ENCODE measurements at places on chromosomes 16 and 17.

DNA sequence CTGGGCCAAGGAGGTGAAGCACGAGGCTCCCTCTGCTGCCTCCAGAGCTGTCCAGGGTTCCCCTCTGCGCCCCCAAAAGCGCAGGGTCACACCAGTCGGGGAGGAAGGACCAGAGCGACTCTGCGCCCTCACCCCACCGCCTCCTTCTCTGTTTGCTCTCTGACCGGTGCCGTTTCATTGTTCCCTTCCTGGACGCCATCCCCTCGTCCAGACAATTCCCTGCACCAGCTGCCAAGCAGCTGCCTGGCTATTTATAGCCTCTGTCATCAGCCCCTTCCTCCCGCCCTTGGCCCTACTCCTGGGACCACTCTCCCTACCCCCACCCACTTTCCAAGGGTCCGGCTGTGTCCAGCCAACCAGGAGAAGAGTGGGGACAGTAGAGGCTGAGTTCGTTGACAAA lies 68.8 kb upstream of the CREBBP start:
- DNase-seq = no peak

DNA sequence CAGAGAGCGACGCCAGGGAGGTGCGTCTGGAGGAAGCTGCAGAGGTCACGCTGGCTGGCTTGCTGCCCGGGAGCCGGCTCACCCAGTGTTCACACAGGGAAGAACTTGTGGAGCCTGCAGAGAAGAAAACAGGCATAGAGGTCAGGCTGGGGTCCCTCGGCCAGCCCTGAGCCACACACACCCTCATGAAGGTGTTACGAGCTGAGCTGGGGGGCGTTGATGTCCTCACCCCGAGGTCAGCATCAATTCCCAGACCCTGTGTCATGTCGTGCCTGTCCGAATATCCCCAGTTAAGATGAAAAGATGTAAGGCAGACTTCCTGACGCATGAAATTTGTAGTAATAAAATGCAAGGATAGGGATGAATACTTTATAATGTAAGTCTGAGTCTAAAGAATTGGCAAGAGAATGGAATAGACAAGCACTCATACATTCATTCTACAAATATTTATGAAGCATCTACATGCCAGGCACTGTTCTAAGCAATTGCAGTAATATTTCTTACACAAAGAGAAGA lies 77.1 kb downstream of the USP31 start:
- DNase-seq = no peak

- DNase-seq = no peak
These were observed 8.0 kb downstream of the PDF start for GRCh38 chr16:69322343-69322742.

DNA sequence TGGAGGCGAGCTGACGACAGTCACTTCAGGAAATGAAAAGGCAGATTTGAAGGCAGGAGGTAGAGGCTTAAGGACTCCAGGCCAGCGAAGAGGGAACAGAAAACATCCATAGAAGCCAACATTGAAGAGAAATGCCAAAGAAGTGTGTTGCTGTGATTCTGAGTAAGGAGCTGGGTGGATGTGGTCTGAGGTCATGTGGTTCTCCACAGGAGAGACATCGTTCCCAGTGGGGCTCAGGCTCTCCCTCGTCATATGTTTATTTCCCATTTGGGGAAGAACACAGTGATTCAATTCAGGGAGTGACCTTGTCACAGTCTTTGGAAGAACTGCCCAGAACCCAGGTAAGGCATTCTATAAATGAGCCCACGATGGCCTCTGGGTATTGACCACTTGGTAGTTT lies 6.6 kb upstream of the PMP22 start:
- DNase-seq = no peak

DNA sequence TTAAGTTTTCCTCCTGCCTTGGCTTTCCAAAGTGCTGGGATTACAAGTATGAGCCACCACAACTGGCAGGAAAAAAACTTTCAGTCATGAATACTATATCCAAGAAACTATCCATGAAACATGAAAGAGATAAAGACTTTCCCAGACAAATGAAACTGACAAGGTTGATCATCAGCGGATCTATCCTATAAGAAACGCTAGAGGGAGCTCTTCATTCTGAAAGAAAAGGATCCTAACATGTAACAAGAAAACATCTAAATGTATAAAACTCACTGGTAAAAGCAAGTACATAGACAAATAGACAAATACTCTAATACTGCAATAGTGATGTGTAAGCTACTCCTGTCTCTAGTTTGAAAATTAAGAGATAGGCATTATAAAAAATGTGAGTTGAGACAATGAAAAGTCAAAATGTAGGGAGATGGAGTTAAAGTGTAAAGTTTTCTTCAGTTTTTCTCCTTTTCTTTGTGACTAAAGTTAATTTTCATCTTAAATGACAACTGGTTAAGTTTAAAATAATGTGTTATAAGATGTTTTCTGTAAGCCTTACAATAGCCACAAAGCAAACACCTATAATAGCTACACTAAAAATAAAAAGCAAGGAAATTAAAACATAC lies 79.6 kb upstream of the TEKT1 start:
- no peak for DNase-seq

- no peak for DNase-seq
These were observed 68.6 kb downstream of the TMEM100 start for GRCh38 chr17:55654022-55654421.

GRCh38 chr17:39132192-39132610 lies 19.2 kb downstream of the PLXDC1 start:
- DNase-seq = no peak

GRCh38 chr16:68921637-68922036 lies 78.3 kb downstream of the TANGO6 start:
- no peak for DNase-seq

- DNase-seq = no peak
These were observed 17.7 kb downstream of the HSD11B2 start for GRCh38 chr16:67448580-67448979.

DNA sequence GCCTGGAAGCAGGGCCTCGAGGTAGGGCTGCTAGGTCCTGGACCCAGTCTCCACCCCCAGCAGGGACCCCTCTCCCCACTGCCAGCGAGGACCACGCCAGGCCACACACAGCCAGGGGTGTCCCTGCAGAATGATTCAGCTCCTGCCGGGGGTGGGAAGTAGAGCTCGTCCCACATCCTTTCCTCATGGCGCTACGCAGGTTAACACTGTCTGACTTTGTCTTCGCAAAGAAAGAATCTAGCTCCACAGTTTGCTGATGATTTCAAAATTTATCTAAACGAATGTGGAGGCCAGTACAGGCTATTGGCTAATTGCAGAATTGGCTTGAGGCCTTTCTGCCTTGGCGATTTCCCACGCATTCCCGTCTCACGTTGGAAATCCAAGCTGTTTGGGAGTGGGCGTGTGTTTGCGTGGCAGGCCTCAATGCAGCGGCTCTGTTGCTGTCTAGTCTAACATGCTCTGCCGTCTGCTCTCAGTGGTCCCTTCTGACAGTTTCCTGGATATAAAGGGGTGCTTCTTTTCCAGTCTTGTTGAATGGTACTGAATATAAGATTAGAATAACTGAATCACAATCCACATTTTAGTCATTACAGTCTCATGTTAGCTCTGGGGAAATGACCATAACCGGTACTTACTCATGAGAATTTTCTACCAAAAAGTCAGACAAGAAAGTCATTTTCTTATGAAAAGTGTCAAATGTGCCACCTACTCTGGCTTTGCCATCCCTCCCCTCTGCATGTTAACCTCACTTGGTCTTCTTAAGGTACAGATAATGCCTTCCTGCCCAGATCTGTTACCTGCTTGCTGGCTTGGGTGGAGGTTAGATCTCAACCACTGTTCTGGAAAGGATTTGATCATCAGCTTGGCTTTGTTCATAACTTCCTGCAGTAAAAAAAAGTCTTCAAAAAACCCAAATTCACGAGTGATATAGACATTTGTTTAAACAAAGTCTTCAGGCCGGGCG lies 252.4 kb downstream of the NTN1 start:
- DNase-seq = no peak

DNA sequence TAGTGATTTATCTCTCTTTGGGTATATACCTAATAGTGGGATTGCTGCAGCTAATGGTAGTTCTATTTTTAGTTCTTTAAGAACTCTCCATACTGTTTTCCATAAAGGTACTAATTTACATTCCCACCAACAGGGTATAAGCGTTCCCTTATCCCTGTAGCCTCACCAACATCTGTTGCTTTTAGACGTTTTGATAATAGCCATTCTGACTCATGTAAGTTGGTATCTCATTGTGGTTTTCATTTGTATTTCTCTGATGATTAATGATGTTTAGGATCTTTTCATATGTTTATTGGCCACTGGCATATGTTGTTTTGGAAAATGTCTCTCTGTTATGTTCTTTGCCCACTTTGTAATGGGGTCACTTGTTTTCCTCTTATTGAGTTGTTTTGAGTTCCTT lies 88.5 kb upstream of the ZNF267 start:
- no peak for DNase-seq

GRCh38 chr16:81531419-81531821 lies 86.8 kb downstream of the CMIP start:
- no peak for DNase-seq

DNA sequence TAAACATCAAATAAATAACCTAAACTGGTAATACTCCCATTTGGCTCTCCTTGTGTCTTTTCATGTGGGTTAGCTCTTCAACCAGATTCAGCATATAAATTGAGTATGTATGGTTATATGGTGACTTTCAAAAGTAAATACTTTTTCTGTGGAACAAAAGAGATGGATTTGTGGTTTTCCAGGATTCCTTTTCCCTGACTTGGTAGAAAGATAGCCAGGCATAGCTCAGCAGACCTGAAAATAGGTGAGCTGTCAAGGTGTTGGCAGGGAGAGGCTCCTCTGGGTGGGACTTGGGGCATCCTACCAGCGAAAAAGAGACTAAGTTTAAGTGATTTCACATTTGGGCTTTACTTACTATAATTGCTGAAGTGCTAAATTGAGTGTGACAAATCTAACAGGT lies 80.3 kb downstream of the FTO start:
- DNase-seq = no peak

- no peak for DNase-seq
These were observed 17.0 kb downstream of the BTBD17 start for GRCh38 chr17:74344658-74345057.

- no peak for DNase-seq
These were observed 66.8 kb upstream of the FA2H start for GRCh38 chr16:74841469-74841868.

DNA sequence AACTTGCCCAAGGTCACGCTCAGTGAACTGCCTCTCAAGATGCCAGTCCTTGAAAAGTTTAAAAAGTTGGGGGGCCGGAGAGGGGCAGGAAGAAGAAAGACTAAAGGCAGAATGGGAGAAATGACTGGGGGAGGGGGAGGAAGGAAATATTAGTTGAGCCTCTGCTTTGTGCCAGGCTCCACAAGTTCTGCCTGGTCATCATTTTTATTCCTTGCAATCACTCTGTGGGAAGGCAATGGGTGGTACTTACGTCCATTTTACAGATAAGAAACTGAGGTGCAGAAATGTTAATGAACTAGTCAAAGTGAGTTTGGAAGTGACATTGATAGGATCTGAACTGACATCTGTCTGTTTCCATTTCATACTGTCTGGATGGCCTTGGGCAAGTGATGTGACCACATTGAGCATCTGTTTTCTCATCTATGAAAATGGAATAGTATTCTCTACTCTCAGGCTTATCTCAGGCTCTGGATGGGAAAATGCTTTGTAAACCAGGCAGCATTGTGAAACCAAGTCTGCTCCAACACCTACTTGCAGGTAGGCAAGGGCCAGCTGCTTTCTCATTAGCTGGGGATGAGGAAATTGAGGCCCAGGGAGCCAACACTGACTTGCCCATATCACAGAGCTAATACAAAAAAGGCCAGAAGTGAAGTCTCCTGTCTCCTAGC lies 19.2 kb downstream of the ASIC2 start:
- DNase-seq = no peak

DNA sequence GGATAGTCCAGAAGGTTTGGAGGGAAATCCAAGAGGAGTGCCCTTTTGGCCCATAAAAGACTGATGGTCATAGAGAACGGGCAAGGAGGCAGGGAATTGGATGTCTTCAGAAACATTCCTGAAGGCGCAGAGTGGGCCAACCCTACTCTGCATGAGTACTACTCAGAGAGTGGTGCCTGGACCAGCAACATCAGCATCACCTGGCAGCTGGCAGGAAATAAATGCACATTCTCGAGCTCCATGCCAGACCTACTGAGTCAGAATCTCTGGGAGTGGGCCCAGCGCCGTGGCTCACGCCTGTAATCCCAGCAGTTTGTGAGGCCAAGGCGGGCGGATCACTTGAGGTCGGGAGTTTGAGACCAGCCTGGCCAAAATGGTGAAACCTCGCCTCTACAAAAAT lies 27.1 kb upstream of the SLC39A11 start:
- DNase-seq = no peak

GRCh38 chr17:82989881-82990280 lies 89.5 kb upstream of the METRNL start:
- no peak for DNase-seq

- DNase-seq = no peak
These were observed 223.0 kb downstream of the GSG1L start for GRCh38 chr16:27840311-27841060.

DNA sequence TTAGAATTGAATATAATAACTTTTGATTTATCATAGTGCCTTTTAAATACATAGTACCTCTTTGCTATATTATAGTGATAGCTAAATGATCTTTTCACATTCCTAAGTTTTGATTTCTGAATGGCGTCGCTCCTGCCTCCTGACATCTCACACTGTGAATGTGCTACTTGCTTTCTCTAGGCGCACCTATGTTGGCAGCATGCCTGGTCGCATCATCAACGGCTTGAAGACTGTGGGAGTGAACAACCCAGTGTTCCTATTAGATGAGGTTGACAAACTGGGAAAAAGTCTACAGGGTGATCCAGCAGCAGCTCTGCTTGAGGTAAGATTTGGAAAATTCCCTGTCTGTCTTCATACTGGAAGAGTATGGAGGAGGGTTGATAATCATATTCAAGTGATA lies 29.8 kb upstream of the ABCC11 start:
- DNase-seq = no peak

DNA sequence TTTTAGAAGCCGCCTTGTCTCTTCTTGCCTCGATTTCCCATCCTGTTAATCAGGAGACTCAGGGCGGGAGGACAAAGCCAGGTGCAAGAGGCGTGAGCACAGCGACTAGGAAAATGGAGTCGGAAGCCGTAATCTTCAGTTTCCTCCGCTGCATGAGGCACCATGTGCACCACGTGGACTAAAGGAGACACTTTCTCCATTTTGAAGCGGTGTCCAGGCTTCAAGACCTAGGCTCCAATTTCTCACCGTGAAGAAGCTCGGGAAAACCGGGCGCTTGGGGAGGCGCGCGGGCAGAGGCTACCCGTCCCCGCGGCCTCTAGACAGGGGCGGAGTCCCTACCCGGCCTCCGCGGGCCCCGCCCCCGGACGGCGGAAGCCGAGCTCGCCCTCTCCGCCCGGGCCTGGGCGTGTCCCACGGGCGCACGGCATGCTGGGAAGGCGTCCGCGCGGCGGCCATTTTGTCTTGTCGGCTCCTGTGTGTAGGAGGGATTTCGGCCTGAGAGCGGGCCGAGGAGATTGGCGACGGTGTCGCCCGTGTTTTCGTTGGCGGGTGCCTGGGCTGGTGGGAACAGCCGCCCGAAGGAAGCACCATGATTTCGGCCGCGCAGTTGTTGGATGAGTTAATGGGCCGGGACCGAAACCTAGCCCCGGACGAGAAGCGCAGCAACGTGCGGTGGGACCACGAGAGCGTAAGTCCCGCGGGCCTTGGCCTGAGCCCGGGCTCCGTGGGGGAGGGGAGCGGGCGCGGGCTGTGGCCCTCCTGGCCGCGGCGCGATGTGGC lies at the start of gene LUC7L3:
LUC7L3 (plus strand) TSS at position 460 of the 780 bp plus-strand sequence; CDS start at position 590, 130 bp downstream.
- DNase-seq = peak; percentile 92

All from activated effector memory CD4-positive, alpha-beta T cell treated with Interleukin-2 at 50 U/mL for 16 hours (primary cell).